T-helper 2 cell (primary cell): ENCODE measurements at places on chromosomes 11 and 22.

GRCh38 chr11:112728288-112728687, 232.9 kb upstream of the NCAM1 start:
- DNase-seq = no peak

GRCh38 chr22:20388200-20388599, 5.8 kb upstream of the ZNF74 start:
- no peak for DNase-seq

- DNase-seq = no peak
Measured at GRCh38 chr11:132620423-132620822, 911.9 kb downstream of the OPCML start.

- DNase-seq = no peak
Measured at GRCh38 chr11:26914968-26915367, 78.9 kb upstream of the FIBIN start.

DNA sequence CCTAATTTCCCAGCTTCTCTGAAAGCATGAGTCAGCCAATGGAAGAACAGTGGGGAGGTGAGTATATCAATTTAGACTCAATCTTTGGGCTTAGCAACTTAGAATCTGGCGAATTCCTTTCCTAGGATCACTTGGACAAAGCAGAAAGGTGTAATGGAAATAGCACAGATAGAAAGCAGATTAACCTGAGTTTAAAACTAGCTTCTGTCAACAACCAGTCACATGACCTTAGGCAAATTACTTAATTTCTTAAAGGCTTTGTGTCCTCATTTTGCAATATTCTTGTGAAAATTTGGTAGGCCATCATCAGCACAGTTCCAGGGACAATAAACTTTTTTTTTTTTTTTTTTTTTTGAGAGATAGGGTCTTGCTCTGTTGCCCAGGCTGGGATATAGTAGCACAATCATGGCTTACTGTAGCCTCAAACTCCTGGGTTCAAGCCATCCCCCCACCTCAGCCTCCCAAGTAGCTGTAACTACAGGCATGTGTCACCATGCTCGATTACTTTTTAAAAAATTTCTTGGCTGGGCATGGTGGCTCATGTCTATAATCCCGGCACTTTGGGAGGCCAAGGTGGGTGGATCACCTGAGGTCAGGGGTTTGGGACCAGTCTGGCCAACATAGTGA, 40.8 kb upstream of the PCF11 start:
- DNase-seq = no peak

DNA sequence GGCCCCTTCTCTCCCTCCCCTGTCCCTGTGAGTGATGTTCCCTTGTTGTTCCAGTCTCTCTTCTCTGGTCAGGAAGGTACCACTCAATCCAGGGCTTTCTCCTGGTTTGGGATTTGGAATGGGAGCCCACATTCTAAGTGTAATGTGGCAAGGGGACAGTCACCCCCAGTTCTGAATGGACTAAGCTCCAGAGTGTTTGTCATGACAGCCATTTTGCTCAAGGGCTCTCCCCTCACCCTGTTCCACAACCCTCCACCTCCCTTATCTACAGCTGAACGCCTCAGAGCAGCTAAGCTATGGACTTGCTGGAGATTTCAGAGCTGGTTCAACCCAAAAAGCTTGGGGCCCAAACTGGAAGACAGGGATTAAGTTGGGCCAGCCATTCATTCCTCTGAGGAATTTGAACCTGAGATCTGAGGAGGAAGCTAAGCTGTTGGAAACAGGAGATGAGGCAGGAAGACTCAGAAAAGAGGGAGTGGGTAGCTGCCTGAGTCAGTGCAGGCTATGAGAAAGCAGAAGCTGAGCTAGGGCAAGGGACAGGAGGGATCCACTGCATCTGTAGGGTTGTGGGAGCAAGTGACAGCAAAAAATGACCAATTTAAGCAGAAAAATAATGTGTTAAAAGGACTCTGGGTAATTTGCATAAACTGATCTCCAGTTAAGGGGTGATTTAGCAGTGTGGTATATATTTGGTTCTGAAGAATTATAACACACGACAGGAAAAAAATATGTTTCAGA, 22.9 kb upstream of the FCHSD2 start:
- no peak for DNase-seq

DNA sequence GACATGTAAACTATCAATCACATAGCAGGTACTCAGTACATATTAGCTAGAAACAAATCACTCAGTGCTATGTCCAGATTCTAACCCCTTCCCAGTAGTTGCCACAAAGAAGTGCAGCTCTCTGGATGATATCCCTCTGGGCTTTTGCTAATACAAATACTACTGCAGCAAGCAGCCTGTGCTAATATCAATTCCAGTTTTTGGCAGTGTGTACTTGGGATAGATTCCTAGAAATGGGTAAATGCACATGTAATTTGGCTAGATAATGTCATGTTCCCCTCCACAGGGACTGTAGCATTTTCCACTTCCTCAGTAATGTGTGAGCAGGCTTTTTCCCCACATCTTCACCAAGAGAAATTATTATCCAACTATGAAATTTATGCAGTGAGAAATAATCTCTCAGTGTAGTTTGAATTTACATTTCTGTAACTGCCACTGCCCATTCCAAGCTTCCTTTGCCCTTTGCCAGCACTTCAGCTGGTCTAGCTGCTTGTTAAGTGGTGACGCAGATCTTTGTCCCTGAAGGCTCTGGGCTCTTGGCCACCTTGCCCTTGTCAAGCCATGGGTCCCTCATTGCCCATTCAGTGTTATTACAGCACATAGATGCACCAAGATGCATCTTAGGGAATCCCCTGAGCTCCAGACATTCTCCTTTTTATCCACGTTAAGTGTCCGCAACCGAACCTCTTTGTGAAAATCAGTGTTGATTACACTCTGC, 107.1 kb upstream of the CLPB start:
- no peak for DNase-seq

- no peak for DNase-seq
Measured at GRCh38 chr22:37310815-37311595, 28.7 kb downstream of the CYTH4 start.

DNA sequence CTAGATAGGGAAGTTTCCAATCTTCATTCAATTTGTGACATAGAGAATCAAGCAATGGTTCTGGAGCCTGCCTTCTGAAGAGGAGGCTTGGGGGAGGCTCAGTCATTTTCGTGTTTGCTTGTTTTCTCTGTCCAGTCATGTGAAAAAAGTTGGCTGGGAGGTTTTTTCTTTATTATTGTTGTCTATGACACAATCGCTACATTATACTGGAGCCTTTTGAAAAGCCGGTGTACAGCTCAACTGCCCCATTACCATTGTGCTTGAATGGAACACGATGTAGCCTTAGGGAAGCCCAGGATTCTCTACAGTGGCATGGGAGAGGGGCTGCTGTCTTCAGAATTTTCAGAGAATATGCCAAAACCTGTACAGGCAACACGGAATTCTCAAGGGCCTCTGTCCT, 57.9 kb upstream of the NCAM1 start:
- no peak for DNase-seq

- DNase-seq = no peak
Measured at GRCh38 chr11:13672576-13673210, 4.2 kb downstream of the FAR1 start.

GRCh38 chr11:110518809-110519514, 89.2 kb downstream of the FDX1 start:
- no peak for DNase-seq

- no peak for DNase-seq
Measured at GRCh38 chr11:71307811-71308645, 55.7 kb upstream of the SHANK2 start.

- DNase-seq = peak; percentile 70
Measured at GRCh38 chr22:20080445-20080775, 369 bp downstream of the DGCR8 start.

- DNase-seq = no peak
Measured at GRCh38 chr22:40703736-40704135, 24.5 kb downstream of the MCHR1 start.
